ENCODE measurements at places on chromosomes 2 and 18. TPM values are rescaled to one million over a fixed set of nuclear protein-coding genes. Genes with fewer than 3 reads are reported as not detected.

ANKRD29 gene
- total RNA-seq = 8.7 TPM

ITGB6 gene
- 461 TPM for total RNA-seq

DNA sequence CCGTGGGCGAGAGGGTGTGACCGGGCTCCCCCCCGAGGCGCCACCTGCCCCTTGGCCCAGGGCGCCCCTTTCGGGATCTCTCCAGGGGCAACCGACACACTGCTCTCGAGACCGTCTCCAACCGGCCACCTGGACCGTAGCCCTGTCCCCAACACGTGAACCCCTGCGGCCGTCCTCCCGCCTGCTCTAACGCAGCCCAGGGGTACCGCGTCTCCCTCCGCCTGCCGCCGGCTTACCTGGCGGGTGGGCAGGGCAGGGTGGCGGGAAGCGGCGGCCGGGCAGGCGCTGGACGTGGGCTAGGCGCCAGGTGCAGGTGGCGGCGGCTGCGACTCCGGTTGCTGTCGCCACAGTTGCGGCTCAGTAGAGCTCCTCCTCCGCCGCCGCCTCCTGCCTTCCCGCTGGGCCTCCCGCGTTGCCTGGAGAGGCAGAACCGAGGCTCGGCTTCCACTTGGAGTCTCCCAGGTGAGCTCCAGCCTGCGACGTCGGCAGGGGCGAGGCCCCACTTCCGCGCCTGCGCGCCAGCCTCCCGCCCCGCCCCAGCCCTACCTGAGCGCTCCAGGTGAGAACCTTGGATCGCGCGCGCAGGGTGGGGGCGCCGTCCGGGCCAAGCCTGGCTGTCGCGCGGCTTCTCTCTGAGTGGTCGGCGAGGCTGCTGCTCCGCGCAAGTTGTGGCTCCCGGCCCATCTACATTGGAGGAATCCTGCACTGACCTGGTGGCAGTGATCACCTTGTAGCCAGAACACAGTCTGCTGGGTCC lies at the start of gene GALNT3:
GALNT3 (minus strand) TSS at position 469 of the 757 bp plus-strand sequence. CDS start 23,547 bp downstream, outside the sequence.
- DNase-seq = peak; percentile 93

GRCh38 chr2:98806236-98806697 lies 75.3 kb upstream of the MGAT4A start:
- peak; percentile 83 for DNase-seq

DNA sequence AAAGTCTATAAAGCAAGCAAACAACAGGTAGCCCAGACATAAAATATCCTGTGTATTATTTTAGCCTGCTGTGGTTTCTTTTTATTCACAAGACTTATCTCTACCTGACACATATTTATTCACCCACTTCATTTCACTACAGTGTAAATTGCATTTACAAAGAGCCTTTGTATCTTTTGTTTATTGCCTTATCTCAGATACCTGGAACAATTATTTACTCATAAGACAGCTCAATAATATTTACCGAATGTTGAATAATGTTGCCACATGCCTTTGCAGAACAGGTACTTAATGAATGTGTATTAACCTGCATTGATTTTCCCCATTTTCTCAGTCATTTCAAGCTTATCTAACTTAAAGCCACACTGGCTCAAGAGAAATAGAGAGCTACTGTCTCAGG lies 603.6 kb downstream of the FBXO15 start:
- no peak for DNase-seq

DNA sequence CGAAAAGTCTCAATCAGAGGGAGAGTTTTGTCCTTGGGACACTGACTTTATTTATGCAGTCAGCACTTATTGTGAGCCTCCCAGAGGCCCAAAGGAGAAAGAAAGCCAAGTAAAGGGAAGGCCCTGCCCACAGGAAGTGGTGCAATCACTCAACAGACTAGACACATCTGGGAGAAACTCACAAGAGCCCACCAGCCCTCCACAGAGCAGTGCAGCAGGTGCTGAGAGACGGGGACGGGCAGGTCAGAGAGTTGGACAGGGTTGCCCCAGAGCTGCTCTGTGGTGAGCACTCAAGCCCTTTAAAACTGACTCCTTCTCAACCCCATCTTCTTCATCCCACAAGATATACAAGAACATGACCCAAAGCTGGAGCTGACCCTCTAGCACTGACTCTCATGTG lies 96.0 kb downstream of the TFCP2L1 start:
- DNase-seq = no peak

- peak; percentile 19 for DNase-seq
Observed at GRCh38 chr2:113010088-113010487, 4.8 kb downstream of the IL36A start.
